HT1080 (cell line): ENCODE measurements at places on chromosomes 11 and 22. TPM values are rescaled to one million over a fixed set of nuclear protein-coding genes. Genes with fewer than 3 reads are reported as not detected.

Gene TRIM51
- total RNA-seq = not detected in 2 replicates

DNA sequence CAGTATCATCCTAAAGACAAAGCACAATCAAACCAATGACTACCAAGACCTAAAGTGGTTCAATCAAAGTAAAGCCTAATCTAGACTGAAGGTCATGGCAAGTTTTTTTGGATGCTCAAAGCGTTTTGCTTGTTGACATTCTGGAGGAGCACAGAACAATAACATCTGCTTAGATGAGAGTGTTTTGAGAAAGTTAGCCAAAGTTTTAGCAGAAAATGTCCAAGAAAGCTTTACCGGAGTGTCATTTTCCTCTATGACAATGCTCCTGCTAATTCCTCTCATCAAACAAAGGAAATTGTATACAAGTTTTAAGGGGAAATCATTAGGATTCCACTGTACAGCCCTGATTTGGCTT lies 256.9 kb upstream of the FAT3 start:
- DNase-seq = no peak

Gene KCNQ1OT1
- total RNA-seq = 0.18 and 0.27 TPM in 2 replicates

DNA sequence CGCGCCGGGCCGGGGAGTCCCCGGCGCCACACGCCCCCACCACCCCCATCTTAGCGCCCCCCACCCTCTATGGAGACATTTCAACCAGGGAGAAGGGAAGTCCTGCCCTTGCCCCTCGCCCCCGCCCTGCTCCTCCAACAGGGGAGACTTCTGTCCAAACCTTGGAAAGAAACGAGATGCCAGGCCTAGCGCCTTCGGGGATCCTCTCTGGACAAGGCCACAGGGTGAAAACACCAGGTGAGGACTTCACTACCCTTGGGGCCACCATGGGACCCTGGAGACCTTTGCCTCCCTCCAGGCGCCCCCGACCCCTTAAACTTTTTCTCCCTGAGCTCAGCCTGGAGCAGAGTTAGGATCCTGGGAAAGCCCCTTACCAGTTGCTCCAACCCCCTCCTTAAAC lies 11.6 kb upstream of the NPAS4 start:
- DNase-seq = no peak

DNA sequence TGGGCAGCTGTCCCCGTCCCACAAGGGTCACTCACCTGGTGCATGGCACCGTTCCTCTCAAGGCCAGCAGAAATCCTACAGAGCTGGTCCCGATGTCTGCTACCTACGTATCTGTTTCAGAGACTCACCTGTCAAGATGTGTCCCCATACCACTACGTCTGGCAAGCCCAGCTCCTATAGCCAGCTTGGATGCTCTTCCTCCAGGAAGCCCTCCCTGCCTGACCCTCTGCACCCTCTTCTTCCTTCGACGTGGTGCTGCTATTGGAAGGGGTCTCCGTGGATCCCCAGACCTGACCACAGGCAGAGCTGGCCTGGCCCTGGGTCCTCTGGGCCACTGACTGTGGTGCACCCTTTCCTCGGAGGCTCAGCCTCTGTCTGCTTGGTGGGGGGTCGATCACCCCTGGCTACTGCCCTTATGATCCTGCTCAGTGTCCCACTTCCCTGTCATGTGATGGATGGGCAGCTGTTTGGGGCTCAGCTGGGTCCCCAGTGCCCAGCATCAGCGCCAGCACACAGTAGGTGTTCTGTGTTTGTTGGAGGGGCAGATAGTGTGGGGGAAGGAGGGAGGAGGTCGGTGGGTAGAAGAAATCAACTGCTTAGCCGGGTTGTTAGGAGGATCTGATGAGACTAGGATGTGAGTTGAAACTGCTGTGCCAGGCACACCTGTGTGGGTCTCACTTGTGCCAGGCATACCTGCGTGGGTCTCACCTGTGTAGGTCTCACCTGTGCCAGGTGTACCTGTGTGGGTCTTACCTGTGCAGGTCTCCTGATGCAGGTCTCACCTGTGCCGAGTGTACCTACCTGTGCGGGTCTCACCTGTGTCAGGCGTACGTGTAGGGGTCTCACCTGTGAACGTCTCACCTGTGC lies 21.7 kb upstream of the ARHGAP8 start:
- no peak for DNase-seq

DNA sequence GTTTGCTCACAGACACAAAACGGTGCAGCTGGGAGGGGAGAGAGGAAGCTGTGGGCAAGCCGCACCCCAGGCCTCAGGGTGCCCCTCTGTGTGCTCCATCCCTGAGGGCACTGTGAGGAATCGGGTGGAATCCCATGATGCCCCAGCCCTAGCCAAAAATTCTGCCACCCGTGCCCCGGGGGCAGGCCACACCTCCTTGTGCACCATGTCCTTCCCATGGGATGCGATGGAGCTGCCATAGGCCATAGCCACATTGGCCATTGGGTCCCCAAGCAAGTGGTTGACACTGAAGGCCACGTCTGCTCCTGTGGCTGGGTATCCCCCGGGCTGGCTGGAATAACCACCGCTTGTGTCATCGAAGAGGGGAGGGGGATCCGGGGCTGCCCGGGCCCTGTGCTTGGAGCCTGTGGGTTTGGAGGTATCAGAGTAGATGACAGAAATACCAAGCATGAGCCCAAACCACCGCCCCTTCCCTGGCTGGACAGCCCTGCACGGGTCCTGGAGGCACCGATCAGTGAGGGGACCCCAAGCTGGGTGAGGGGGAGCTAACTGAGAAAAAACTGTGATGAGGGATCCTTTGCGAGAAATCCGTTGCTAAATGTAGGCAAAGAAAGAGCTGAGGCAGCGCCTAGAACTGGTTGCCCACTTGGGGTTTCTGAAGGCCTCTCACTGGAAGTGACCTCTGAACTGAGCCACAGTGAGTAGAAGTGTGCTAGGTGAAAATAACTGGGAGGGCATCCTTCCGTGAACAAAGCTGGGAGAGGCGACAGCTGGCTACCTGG lies 863 bp downstream of the YIF1A start:
- no peak for DNase-seq

Gene SLC29A2
- 0.37 and 0.68 TPM in 2 replicates for total RNA-seq

- DNase-seq = no peak
Observed at GRCh38 chr22:23176645-23177027, 3.7 kb upstream of the BCR start.

GRCh38 chr11:134819041-134819440 lies 407.0 kb upstream of the B3GAT1 start:
- DNase-seq = no peak

Gene PI4KA
- 32.9 and 35.9 TPM in 2 replicates for total RNA-seq

- DNase-seq = no peak
Observed at GRCh38 chr11:115958089-115959000, 454.1 kb upstream of the CADM1 start.

GRCh38 chr11:76217653-76218160 lies 11.4 kb upstream of the WNT11 start:
- no peak for DNase-seq

Gene OR5B21
- total RNA-seq = not detected in 2 replicates

- DNase-seq = no peak
Observed at GRCh38 chr11:45157247-45158209, 11.1 kb downstream of the PRDM11 start.

- DNase-seq = no peak
Observed at GRCh38 chr11:45723397-45723796, 58.0 kb upstream of the CHST1 start.

GRCh38 chr11:45527898-45528297 lies 137.5 kb downstream of the CHST1 start:
- no peak for DNase-seq

Gene NPAS4
- total RNA-seq = not detected in 2 replicates

Gene RBFOX2
- 87.3 and 97.4 TPM in 2 replicates for total RNA-seq

- no peak for DNase-seq
Observed at GRCh38 chr11:1074244-1075221, at the start of gene MUC2. TSS of gene MUC2 (plus strand) at chr11:1074874.

DNA sequence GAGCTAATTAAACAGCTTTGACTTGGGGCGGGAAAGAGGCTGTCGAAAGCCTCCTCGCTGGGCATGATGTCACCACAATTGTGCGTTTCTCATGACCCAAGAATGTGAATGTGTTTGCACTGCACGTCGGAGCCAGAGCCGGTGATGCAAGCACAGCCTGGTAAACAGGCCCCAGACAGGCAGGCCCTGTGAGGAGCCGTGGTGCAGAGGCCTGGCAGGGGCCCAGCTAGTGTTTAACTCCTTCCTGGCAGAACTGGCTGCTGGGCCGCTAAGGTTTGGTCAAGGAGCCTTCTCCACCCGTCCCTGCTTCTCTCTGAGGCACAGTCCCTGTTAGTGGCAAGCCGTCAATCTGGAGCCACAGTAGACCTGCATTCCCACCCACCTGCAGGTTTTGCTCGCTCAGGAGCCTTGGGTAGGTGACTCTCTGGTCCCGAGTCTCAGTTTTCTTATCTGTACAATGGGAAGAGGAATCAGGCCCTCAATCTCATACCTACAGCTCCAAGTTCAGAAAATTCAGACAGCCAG lies 25.4 kb upstream of the SMTN start:
- DNase-seq = peak; percentile 90

DNA sequence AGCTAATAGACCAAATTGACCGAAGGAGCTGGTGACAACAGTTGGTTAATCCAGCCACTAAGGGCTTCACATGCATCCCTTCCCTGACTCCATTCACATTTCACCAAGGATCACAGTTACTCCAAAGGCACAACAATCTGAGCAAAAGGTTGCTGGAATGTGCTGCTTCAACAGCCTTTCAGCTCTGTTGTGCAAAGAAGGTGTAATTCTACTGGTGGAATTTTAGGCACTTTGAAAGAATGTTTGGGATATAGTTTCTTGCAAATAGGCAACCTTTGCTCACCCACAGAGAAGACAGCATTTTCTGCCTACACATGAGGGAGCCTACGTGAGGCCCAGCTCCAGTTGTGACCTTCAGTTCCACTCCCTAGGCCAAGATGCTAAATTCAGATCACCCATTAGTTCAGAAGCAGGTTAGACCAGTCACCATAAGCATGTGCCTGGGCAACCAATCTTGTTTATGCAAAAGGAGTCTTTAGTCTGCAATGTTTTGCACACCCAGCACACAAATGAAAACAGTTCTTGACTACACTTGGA lies 21.6 kb upstream of the FCHSD2 start:
- DNase-seq = no peak

DNA sequence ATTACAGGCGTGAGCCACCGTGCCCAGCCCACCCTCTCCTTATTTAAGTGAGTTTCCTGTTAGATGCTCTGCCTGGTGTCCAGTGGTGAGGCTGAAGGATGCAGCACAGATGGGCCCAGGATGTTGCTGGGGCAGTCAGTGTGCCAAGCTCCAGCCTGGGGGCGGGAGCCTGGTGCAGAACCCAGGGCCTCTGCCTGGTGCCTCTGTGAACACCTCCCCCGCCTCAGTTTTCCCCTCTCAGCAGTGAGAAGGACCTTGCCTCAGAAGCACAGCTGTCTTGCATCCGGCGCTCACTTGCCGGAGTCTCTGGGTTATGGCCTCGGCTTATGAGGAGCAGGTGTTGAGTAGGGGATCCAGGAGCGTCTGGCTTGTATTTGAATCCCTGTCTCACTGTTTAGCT lies 116.2 kb downstream of the KIAA1671 start:
- DNase-seq = no peak

GRCh38 chr11:92347454-92347853 lies 122.8 kb downstream of the FAT3 start:
- no peak for DNase-seq

DNA sequence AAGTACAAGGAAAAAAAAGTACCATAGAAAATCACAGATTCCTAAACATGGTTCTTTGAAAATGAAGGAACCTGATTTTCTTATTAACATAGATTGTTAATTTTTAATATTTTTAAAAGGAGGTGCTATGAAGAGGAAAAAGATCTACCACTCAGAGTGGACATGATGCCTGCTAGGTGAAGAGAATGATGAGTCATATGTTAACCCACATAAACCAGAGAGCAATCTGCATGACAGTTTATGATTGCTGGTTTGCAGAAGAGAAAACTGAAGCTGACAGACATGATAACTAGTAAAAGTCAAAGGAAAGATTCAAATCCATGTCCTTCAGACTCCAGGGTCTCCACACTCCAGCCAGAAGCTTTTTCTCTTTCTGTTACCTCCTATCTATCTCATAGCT lies 1231.7 kb downstream of the LRRC4C start:
- DNase-seq = no peak

GRCh38 chr11:121431820-121432526 lies 20.1 kb upstream of the SORL1 start:
- DNase-seq = no peak

Gene MS4A4A
- not detected in 2 replicates for total RNA-seq

Gene RPS6KA4
- 86.9 and 95.7 TPM in 2 replicates for total RNA-seq

DNA sequence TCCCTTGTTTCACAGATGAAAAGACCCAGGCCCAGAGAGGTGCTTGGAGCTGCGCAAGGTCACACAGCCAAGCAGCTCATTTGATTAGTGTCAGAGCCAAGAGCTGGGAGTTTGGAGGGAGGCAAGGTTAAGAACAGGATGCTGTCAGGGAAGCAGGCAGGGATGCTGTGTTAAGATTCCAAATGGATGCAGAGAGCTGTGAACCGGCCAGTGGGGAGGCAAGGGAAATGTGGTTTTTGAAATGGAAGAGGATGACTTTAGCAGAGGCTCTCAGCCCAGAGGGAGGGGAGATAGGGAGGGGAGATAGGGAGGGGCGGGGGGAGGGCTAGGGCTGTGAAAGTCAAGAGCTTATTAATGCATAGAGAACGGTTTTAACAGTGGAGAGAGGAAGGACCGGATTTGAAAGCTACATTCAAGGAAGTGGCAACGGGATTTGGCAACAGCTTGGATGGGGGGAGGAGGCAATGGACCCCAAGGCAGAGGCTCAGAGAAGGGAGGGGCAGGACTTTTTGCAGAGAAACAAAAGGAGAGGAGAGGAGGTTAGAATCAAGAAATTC lies 13.0 kb downstream of the RTN4RL2 start:
- no peak for DNase-seq

Gene SC5D
- total RNA-seq = 20.0 and 26.6 TPM in 2 replicates

DNA sequence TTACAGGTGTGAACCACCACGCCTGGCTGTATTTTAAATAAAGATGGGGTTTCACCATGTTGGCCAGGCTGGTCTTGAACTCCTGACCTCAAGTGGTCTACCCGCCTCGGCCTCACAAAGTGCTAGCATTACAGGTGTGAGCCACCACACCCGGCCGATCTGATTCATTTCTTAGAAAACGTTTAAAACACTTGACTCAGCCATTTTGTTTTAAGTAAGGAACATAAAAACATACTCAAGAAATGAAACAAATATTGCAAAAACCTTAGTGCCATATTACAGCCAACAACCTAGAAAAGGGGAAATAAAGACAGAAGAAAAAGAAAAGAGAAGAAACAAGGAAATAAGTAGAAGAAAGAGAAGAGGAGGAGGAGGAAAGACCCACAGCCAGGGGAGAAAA lies 17.4 kb downstream of the LRFN4 start:
- DNase-seq = no peak

Gene PHLDA2
- total RNA-seq = 71.3 and 193 TPM in 2 replicates

DNA sequence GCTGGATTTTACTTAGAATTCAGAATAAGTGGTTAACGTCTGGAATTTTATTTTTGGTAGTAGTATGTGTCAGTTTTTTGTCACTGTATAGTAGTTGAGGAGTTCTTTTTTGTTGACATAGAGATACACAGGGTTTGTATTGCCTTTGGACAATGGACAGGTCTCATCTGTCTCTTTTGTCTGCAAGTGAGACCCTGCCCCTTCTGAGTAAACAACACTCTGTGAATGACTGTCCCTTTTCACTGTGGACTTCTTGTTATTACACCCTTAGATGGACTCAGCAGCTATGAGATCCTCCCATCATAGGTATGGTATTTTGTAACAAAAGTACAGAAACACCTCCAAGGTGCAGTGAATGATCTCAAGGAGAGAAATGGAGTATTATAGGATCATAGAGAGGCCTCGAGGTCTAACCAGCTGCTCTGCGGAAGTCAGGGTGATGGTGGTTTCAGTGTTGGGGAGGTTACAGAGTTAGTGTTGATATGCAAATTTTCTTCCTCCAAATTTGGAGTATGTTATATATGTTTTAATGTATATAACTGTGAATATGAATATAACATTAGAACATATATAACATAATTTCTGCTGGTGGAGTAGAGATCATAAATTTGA lies 7.8 kb downstream of the PPP6R3 start:
- no peak for DNase-seq

Gene PKDREJ
- not detected in 2 replicates for total RNA-seq
